Glomerular endothelial cell (primary cell): ENCODE measurements at places on chromosomes 7 and 10.

GRCh38 chr10:96758423-96758822 lies 38.1 kb upstream of the PIK3AP1 start:
- no peak for DNase-seq

DNA sequence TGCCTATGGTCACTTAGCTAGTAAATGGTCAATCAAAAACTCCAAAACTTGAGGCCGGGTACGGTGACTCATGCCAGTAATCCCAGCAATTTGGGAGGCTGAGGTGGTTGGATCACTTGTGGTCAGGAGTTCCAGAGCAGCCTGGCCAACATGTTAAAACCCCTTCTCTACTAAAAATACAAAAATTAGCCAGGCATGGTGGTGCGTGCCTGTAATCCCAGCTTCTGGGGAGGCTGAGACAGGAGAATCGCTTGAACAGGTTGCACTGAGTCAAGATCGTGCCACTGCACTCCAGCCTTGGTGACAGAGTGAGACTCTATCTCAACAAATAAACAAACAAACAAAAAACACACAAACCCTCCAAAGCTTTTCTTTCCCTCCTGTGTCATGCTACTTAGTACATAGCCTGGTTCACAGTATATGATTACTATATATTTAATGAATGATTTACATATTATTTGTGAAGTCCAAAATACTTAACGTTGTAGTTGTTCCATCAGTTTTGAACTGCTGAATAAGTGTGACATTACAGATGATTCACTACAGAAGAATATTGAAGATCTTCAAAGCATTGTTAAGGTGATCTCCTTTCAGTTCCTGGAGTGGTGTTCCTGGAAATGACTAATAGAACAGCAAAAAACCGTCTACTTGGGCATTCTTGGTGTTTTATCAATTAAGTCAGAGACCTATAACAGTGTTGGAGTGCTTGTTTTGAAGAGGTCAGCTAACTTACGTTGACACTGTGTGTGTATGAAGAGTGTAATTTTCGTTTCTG lies 72.9 kb downstream of the ADK start:
- DNase-seq = no peak

DNA sequence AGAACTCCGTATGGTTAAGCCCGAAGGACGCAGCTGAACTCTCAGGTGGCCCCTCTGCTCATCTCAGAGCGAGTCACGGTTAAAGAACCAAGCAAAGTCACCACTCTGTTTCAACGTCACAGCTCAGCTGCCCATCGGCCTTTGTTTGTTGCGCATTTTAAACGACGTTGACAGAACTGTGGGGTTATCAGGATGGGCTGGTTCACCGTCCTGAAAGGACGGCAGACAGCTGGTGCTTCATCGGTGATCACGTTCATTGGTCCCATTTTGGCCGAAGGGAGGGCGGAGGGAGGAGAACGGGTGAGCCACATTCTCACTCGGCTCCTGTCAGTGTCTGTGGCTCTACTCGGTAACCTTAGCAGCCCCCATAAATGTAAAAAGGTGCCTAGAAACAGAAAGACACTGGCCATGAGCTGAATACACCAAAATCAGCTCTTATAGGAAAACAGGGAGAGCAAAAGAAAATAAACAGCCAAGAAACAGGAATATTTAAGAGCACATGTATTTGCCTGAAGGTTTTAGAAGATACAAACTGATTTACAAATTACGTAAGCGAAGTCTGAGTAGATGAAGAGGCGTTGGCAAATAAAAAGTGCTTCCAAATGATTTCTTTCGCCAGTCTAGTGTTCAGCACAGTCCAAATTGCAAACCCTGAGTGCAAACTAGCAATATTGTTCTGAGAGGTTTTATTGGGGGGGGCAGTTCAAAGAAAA lies 8.4 kb downstream of the PRKAG2 start:
- DNase-seq = no peak

GRCh38 chr10:97060441-97061084 lies 125.2 kb downstream of the SLIT1 start:
- no peak for DNase-seq

GRCh38 chr7:8579661-8580194 lies 146.3 kb downstream of the NXPH1 start:
- no peak for DNase-seq

DNA sequence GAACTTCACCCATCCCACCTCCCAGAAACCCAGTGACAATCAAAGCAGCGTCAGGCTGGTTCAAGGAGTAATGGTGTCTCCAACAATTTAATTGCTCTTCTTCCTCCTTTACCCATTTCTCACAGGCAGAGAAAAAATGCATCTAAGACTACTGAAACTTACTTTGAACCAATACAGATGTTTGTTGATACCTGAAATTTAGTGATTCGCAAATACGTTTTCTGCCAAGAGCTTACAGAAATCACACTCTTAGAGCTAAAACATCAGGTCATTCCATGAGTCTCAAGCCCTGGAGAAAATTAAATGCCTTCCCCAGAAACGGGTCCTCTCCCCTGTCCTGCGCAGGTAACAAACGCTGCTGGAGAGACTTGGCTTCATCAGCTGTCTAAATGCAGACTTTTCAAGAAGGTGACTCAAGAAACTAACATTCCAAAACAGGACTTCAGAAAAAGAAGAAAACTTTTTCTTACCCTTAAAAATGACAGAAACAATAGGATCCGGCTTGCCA lies 443 bp downstream of the MYOF start:
- DNase-seq = no peak

DNA sequence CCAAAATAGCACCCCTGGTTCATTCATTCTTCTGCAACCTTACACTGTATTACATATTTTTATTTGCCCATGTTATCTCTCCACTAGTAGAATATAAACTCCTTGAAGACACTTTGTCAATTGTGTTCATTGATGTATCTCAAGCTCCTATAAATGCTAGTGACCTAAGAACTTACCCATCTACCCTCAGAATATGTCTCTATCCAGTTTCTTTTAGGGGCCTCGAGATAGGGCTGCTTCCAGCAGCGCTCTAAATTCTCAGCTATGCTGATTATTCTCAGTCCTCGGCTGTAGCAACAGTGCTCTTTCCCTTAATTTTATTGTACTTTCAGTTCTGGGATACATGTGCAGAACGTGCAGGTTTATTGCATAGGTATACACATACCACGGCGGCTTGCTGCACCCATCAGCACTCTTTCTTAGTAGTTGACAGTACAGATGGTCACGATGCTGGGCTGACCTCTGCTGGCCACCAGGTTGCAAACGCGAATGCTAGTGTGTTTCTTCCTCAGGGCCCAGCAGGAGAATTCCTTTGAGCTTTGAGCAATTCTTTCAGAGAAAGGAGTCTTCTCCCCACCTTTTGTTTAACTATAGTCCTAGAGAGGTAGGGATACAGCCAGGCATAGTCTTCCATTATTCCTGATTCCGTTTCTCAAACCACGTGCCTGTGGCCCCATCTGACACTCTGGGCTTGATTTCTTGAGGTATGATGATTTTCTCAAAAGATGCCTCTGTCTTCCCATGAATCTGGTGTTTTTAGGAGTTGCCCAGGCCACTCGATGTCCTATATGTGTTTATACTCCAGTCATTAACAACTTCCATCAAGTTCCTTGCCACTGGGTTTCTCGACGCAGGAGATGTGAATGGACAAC lies 49.1 kb upstream of the CDC14C start:
- DNase-seq = no peak

DNA sequence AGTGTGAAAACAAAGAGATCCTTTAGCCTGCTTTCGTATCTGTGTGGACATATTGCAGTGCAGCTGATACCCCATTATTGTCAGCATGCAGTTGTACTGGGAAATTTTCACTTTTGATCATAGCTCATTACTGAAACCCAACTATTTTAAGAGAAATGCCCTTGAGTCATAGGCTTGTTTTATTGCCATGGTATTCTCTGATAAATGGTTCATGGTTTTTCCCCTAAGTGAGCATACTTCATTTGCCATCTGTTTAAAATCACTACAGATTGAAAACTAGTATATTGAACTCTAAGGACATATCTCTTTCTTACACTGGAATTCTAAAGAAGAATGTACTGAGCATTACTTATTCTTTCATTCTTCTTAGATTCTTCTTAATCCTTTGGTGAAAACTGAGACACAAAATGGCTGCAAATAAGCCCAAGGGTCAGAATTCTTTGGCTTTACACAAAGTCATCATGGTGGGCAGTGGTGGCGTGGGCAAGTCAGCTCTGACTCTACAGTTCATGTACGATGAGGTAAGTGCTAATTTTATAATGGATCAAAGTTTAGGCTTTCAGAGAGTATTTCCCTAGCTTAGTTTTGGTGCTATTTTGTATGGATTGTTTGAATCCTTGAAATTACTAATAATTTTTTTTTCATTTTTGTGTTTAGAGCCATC lies 63.0 kb downstream of the RALA start:
- no peak for DNase-seq

DNA sequence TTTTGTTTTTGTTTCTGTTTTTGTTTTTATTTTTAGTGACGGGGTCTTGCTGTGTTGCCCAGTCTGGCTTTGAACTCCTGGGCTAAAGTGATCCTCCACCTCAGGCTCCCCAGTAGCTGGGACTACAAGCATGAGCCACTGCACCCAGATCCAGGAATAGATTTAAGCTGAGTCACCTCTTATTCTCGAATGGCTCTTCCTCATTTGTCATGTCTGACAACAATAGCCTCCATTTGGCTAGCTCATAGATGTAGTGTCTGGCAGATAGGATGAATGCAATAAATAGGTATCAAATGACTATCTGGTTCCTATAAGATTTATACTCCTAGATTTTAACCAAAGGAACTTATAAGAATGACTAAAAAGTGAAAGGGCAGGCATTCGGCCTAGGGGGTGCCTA lies 172.9 kb downstream of the TMEM26 start:
- no peak for DNase-seq
